ENCODE measurements at places on chromosomes 5 and 9.

DNA sequence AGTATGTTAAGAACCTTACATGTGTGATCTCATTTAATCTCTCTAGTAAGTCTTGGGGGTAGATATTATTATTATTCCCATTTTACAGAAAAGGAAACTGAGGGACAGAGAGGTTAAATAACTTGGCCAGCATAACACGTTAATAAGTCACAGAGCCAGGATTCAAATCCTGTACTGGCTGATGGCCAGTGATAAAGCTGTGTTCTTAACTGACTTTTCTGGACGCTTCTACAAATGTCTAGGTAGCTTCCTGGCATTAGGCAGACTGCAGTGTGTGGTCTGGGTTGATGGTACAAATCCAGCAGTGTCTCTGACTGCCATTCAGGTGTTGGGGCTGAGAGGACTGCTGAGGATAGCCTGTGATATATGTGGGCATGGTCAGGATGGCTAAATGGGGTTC, 125.8 kb upstream of the CXCL14 start:
- DNase-seq: no peak

DNA sequence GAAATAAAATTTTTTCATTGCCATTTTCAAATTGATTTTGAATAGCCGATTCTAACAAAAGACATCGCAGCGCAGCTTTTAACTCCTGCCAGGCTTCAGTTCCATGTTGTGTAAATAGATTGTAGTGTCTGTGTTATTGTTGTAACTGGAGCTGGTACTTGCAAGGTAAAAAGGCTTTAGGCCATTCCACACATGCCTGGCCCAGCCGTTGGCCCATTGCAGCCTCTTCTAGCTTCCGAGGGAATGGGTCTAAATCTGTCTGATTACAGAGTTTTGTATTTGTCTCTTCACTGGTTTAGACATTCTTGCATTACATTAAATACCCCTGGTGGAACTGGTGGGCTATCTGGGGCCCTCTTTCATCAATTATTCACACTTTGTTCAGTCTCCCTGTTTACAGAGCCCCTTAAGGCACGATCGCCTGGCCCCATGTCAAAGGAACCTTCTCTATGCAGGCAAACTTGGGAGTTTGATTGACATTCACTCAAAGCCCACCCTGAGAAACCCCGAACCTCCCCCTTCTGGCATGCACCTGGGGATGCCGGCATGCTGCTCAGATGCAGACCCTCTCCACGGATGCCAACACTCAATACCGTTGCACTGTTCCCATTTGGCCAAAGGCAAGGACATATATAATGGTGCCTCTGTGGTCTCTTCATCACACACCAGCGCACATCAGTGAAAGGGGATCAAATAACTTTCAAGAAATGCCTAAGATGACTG, 281.7 kb upstream of the IRX2 start:
- no peak for DNase-seq

- no peak for DNase-seq
Observed at GRCh38 chr9:134299883-134300282, 26.4 kb upstream of the RXRA start.

GRCh38 chr9:114031948-114032840, 45.9 kb downstream of the AMBP start:
- DNase-seq: no peak

- no peak for DNase-seq
Observed at GRCh38 chr5:40733879-40734563, 21.7 kb downstream of the TTC33 start.

- DNase-seq: no peak
Observed at GRCh38 chr9:90915693-90916092, 114.1 kb downstream of the SYK start.

- peak; percentile 70 for DNase-seq
Observed at GRCh38 chr5:73274881-73275663, 102.1 kb downstream of the TMEM174 start.

- DNase-seq: no peak
Observed at GRCh38 chr9:101832486-101832885, 94.0 kb upstream of the GRIN3A start.

DNA sequence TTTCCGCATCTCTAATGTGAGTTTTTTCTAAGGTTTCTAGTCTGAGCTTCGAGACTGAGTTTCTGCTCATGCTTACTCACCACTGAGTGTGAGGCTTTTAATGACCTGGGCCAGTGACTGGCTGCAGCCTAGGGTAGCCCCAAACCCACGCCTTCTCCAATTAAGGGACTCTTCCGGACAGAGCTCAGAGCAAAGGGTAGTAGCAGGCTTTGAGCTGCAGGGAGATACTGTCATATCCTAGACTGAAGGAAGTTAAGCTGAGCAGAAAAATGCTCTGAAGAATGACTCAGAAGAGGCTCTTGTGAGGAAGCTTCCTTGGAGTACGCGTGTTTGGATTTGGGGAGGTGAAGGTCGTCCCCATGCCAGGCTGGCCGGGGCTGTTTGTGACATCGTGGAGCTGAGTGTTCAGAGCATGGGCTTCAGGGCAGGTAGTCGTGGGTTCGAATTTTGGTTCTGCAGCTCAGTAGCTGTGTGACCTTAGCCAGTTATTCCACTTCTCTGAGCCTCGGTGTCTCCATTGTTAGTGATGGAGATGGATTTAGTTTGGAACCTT, 3.5 kb downstream of the USP20 start:
- DNase-seq: no peak

DNA sequence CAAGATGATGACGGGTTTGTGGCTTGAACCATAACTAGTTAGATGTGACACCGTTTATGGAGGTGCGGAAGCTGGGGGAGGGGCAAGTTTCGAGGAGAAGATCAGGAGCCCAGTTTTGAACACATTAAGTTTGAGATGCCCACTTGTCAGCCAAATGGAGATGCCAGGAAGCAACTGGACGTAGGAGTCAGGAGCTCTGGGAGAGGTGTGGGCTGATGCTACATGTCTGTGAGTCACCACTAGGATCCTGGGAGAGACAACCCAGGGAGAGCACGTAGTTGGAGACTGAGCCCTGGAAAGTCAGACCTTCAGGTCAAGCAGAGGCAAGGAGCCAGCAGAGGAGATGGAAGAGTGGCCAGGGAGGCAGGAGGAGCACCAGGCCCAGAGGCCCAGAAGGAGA, 48.8 kb upstream of the SLC25A51 start:
- DNase-seq: no peak

DNA sequence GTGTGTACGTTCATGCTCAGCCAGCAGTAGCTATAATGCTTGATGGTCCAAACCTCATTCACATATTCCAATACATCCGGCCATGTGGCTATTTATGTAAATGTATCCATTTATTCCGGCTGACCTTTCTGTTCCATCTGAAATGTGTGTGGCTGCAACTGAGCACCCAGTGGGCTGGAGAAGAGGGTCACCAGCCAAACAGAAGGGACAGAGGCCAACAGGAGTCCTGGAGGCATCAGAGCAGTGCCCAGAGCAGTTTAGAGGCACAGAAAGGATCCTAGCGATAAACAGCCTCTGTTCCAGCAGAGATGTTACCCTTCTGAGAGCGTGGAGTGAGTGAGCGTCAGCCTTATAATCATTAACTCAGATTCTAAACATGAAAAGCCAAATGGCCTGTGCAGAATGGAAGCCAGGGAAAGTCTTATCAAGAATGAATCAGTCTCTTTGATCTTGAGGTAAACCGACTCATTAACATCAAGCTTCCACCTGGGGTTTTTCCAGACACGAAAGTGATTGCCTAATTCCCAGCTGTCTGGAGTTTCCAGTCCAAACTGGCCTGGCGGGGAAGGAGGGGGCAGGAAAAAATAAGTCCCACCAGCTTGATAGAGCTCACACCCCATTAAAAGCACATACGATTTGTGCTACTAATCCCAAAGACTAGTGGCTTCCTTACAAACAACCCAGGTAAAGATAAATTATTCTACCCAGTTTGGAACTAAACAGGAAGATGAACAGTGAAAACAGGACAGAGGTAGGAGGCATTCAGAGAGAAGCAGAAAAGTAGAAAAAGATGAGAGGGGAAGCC, 55.7 kb downstream of the SUSD1 start:
- no peak for DNase-seq

DNA sequence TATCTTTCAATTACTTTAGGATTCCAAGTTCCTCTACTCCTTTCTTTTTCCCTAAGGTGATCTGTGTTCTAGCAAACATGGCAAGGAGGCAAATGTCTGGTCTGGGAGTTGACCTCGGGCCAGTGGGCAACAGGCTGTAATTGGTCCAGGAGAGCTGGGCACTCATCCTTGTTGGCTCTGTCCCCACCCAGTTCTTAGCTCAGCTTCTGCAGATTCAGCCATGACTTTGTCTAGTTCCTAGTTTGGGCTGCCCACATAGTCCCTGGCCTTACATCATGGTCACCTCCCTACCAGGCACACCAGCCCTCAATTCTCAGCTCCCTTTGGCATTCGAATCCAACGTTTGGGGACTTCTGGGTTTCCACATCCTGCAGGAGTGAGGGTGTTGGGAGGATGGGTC, 92.1 kb upstream of the DAP start:
- DNase-seq: no peak

GRCh38 chr9:131310833-131311554, 21.5 kb downstream of the PLPP7 start:
- DNase-seq: no peak

DNA sequence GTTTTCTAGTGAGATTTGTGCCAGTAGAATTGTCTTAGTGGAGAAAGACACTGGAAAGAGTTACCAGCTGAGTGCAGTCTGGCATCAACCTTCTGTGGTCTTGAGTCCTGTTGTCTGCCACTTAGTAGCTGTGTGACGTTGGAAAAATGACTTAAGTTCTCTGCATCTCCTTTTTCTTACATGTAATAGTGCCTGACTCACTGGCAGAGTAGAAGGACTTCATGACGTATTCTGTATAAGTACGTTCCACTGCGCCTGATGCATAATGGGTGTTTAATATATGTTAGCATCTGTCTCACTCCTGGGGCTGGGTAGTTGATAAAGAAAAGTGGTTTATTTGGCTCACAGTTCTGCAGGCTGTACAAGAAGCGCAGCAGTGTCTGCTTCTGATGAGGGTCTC, 144.8 kb downstream of the ST8SIA4 start:
- no peak for DNase-seq

GRCh38 chr9:93083592-93084470, 12.2 kb upstream of the CARD19 start:
- DNase-seq: no peak

GRCh38 chr5:81302596-81302995, 1.2 kb downstream of the ZCCHC9 start:
- DNase-seq: no peak

- no peak for DNase-seq
Observed at GRCh38 chr9:18874069-18874468, 158.9 kb downstream of the SAXO1 start.

- DNase-seq: no peak
Observed at GRCh38 chr9:38058452-38059232, 10.4 kb downstream of the SHB start.

- DNase-seq: no peak
Observed at GRCh38 chr9:8436786-8437185, 637.2 kb upstream of the DMAC1 start.

DNA sequence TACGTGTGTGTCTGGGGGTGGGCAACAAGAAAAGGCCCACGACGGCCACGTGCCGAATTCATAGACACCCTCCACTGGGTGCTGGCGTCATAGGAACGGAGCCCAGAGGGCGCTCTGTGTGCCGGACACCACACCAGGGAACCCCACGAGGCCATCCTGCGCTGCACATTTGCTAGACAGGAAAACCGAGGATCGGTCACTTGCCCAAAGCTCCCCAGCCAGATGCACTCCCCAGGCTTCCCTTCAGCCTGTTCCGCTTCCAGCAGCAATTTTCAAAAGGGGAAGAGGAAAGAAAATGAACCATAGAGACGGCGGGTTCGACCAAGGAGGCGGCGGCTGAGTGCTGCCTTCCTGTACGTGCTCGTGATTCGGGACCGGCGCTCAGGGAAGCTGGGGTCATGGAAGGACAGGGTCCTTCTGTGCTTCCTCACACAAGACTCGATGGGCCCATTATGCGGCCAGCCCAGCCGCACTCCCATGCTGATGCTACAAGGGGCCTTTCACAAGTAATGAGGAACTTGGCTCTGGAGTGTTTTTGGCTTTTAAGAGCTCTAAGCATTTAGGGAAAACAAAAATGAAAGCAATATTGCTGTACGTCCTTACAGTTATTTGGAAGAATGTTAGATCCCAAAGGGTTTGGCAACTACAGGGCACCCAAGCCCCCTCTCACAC, 124.6 kb upstream of the SARDH start:
- DNase-seq: peak; percentile 26

DNA sequence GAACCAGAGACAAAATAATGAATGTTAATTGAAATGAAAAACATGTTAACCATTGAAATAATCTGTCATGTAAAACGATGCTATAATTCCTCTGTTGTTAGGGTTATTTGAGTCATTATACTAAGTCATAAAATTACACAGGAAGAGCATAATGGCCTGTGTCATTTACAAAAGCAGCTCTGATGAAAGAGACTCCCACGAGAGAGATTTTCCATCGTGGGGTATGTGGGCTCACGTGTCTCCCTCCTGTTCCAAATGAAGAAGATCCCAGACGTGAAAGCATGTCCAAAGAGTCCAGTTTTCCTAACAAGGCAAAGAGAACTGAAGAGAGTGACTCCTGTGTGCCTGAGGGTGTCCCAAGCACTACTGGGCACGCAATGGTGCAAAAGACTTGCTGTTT, 379.8 kb downstream of the SPOCK1 start:
- DNase-seq: no peak

DNA sequence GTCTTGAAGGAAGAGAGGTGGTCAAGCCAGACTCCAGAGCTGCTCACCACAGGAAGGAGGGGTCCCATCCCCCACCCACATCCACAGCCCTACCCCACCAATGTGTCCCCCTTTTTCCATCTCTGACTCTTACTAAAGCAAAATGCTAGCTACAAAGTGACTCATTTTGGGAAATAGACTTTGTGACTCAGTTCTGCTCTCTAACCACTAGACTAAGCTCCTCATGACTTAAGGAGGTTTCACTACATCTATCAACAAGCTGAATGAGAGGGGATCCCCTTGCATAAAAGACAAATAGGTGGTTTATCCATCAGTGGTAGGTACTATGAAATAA, 35.1 kb upstream of the ADRB2 start:
- DNase-seq: no peak

GRCh38 chr9:136424750-136425362, 14.4 kb downstream of the PMPCA start:
- DNase-seq: no peak

DNA sequence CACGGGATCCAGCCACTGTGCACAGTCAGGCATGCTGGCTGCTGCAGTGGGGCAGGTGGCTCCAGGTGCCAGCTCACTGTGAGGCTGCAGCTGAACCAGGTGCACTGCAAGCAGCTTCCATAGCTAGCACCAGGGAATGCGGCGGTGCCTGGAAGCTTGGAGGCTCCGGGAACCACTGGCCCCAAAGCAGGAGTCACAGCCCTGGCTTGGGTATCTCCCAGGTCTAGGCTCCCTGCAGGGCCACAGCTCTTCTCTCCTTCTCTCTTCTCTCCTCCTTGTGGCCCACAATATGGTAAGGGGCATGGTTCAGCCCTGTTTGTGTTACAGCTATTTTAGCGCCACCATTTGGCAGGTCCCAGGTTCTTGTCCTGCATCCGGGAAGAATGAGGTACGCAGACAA, 6.7 kb upstream of the MTMR12 start:
- no peak for DNase-seq

GRCh38 chr5:167743695-167744464, 547.6 kb upstream of the WWC1 start:
- no peak for DNase-seq

- no peak for DNase-seq
Observed at GRCh38 chr5:180523629-180524466, 29.7 kb downstream of the CNOT6 start.

GRCh38 chr9:21777701-21778100, 24.7 kb upstream of the MTAP start:
- no peak for DNase-seq

- no peak for DNase-seq
Observed at GRCh38 chr9:136673975-136674785, 11.5 kb downstream of the EGFL7 start.
